IMR-90 (cell line): ENCODE measurements at places on chromosomes 6 and 20.

DNA sequence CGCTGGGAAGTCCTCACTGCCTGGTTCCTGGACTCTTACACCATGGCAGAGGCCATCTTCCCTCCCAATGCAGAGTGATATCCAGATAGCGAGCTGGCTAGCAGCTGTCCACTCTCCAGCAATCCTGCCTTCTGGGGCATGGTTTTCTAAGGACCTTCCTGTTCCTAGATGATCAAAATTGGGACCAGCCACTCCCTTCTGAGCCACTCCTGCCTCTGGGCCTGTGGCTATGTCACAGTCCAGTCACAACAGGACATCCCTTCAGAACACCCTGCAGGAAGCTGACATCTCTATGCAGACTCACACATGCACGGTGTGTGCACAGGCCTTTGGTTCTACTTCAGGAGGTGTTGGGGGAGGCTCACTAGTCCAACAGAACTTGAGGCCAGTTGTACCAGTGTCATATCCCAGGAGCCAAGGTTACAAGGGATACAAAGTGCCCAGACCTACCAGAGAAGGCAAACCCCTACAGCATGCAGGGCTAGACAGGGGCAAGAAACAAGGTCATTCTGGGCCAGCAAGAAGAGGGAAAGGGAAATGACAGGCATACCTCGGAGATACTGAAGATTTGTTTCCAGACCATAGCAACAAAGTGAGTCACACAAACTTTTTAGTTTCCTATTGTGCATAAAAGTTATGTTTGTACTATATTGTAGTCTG lies 2.7 kb upstream of the MCCD1 start:
- peak; percentile 57 for DNase-seq

- DNase-seq = no peak
Observed at GRCh38 chr20:8720089-8720488, 348.8 kb upstream of the PLCB4 start.

DNA sequence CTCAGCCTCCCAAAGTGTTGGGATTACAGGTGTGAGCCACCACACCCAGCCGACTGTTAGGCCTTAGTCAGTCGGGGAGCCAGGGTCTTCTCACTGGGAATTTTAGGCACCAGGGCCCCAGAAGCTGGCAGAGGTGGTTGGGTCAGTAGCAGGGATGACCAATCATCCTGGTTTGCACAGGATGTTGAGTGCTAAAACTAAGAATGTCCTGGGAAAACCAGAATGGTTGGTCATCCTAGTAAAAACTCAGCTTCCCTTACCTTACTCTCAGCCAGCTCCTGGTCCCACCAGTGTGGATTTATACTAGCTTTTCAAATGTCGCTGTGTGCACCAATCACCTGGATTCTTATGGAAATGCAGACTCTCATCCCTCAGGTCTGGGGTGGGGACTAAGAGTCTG lies 31.8 kb downstream of the KCNG1 start:
- DNase-seq = peak; percentile 37

DNA sequence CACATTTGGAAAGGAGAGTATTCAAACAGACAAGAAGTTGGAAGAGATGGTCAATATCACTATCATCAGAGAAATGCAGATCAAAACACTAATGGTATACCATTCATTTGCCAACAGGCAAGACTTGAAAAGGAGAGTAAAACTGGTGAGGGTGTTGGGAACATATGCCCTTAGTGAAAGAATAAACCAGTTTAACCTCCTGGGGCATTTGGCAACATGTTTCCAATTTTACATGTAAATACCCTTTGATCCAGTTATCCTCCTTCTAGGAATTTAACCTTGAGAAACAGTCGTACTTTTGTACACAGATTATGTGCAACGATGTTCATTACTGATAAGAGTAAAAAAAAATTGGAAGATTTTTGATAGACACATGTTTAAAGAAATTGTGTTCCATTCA lies 34.1 kb upstream of the OCSTAMP start:
- DNase-seq = no peak

DNA sequence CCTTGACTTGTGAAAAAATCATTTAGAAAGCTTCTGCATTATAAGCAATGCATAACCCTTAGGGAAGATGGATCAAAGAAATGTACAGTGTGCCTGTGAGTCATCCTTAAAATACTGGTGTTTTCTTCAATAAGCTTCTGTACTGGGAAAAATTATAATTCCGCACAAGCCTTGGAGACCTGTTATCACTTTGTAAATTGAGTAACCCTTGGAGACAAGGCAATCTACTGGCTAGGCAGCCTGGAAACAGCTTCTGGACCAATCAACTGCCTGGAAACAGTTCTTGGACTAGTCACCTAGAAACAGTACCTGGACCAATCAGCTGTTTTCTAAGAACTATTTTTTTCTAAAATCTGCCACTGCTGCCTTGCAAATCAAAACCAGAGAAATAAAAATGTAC lies 25.8 kb upstream of the RNGTT start:
- peak; percentile 6 for DNase-seq

GRCh38 chr20:41499064-41499463 lies 119.1 kb downstream of the CHD6 start:
- no peak for DNase-seq

GRCh38 chr6:162941128-162941527 lies 213.4 kb downstream of the PACRG start:
- DNase-seq = no peak

GRCh38 chr6:138182939-138183789 lies 21.4 kb downstream of the ARFGEF3 start:
- no peak for DNase-seq

DNA sequence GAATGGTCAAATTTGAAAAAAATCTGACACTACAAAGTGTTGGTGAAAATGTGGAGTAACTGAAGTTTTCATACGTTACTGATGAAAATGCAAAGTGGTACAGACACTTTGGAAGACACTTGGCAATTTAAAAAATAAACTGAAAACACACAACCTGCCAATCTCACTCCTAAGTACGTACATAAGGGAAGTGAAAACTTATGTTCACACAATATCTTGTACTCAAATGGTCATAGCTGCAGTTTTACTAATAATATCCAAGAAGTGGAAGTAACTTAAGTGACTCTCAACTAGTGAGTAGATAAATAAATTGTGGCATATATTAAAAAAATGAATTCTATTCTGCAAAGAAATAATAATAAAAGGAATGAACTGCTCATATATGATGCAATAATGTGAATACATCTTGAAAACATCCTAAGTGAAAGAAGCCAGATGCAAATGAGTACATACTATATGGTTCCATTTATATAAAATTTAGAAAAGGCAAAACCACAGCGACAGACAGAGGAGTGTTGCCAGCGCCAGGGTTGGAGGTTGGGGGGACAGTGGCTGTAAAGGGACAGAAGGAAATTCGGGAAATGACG lies 198.2 kb downstream of the ERMARD start:
- DNase-seq = no peak

GRCh38 chr6:164928728-164929407 lies 380.5 kb downstream of the C6orf118 start:
- DNase-seq = no peak

- no peak for DNase-seq
Observed at GRCh38 chr20:45094864-45095574, 5.9 kb downstream of the KCNS1 start.

DNA sequence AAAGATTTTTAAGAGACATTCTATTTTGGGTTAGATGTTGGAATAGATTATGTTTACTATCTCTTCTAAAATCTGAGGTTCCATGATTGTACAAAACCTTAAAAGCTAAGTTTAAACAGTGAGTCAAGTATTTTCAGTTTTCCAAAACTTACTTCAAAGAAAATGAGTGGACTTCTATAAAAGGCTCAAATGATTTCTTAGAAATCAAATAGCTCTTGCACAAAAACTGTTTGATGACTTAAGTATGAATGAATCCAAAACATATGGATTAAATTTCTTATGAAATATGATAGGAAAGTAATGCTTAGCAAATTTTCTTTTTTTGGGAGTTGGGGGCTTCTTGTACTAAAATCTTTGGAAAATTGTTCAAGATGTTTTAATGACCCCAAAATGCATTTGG lies 837.3 kb upstream of the SLC35B3 start:
- DNase-seq = no peak

DNA sequence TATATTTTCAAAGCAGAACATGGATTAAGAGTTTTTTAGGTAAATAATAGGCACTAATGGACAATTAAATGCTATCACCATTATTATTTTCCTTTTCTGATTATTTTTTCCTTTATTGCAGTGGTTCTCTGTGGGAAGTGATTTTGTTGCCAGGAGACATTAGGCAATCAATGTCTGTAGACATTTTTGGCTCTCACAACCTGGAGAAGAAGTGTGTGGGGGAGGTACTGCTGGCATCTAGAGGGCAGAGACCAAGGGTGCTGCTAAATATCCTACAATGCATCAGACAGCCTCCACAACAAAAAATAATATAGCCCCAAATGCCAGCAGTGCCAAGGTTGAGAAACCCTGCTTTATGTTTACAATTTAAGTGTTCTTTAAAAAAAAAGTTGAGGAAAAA lies 8.3 kb downstream of the IFNGR1 start:
- peak; percentile 14 for DNase-seq

DNA sequence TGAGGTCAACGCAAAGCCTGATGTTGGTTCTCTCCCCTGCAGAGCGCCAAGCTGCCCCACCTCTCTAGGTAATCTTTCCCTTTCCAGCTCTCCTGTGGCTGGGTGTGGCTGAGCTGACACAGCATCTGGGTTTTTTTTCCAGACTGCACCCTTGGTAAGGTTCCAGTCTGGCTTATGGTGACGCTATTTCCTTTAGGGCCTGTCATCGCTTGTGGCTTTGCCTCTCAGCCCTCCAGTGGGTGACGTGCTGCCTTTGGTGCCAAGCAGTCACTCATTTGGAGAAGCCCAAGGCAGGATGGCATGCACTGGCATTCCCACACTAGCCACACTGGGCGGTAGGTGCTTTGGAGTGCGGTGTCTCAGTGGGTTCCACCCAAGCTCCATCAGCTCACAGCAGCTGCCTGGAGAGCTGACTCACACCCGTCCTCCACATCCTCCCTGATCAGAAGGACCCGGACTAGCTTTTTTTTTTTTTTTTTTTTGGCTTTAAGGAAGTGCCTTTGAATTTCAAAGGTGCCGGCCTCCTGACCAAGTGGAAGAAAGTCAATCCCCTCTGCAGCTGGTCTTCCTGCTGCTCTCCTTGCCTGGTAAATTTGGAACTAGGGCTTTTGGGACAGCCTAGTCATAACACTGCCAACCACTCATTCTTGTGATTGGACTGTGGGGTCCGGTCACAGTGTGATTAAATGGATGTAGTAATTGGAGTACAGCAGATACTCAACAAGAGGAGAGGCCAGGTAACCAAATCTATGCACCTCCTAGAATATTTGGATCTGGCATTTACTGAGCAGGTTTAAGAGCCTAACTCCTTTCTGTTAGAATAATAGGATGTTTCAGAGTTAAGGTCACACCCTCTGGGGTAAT lies 153.6 kb downstream of the CD83 start:
- DNase-seq = peak; percentile 74

DNA sequence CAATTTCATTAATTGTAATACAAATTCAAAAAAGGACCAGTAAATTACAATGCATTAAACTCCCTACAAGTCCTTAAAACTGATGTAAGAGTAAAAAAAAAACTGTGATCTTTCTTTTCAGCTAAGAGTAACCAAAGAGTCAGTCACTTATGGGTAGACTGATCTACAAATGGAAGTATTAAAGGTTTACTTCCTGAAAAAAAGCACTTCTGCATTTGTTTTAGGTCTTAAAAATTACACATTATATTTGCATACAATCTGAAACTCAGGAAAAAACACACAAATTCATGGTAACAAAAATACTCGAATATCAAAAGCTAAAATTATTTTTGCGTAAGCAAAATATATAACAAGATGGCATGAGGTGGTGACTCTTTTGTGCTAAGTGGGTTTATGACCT lies 23.5 kb downstream of the USP49 start:
- no peak for DNase-seq

DNA sequence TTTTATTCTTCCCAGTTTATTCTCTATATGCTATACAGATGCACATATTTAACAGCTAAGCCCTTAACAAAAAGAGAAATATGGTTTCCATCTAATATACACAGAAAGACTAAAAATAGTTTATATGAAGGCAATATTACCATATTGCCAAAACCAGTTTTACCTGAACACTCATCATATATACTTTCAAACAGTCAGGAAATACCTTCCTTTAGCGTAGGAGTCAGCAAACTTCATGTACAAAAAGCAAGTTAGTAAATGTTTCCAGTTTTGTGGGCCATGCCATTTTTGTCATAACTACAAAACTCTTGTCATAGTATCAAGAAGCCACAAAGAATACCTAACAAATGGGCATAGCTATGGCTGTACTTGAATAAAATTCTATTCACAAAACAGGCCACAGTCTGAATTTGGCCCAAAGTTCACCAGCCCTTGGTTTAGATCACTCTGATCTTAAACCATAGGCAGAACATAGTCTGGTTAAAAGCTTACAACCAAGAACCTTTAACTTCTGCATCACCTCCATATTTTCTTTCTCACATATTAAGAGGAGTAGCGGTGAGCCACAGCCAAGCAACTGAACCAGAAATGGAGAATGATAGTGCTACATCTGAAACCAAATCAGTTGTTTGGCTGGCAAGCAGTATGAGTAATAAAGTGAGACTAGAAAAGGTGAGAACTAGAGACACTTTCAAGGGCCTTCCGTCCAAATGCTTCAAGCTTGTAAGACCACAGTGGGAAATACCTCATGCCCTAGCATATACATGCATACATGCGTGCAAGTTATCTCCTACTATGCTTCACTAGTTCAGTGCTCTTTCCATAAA lies 116.6 kb downstream of the PTPRK start:
- DNase-seq = no peak

GRCh38 chr6:112237595-112237994 lies 16.8 kb downstream of the LAMA4 start:
- DNase-seq = peak; percentile 92

DNA sequence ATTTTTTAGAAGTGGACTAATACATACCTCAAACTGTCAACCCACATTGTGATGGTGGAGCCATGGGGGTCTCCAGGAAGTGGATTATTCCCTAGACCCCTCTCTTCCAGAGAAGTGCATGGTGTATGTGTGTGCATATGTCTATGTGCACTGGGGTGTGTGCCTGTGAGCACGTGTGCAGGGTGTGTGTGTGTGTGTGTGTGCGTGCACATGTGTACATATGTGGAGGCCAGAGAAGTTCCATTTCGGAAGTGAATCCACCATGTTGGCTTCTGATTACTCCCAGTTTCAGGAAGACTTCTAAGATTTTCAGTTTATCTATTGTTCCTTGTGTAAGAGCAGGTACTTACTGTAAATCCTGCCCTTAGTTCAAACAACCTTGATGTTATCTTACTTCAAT lies 208.5 kb upstream of the SULF2 start:
- DNase-seq = no peak

DNA sequence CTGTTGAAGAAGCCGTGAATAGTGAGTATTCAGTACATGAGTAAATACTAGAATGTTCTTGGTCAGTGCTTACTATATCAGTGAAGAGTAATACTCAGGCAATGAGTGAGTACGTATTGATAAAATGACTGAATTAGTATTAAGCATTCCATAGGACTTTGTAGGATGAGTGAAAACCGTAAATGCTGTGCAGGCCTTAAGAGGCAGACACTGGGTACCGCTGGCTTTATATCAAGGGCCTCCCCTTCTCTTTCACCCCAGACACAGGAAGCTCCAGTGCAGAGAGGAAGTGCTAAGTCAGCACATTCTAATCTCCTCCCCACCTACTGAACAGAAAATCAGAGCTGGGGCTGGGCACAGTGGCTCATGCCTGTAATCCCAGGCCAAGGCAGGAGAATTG lies 24.2 kb downstream of the POFUT1 start:
- DNase-seq = peak; percentile 61

GRCh38 chr6:90329386-90330077 lies 32.9 kb upstream of the BACH2 start:
- no peak for DNase-seq

- DNase-seq = no peak
Observed at GRCh38 chr6:103113416-103113815, 1719.9 kb downstream of the GRIK2 start.
